Effector memory CD8-positive, alpha-beta T cell (primary cell): ENCODE measurements at places on chromosomes 11 and 22.

DNA sequence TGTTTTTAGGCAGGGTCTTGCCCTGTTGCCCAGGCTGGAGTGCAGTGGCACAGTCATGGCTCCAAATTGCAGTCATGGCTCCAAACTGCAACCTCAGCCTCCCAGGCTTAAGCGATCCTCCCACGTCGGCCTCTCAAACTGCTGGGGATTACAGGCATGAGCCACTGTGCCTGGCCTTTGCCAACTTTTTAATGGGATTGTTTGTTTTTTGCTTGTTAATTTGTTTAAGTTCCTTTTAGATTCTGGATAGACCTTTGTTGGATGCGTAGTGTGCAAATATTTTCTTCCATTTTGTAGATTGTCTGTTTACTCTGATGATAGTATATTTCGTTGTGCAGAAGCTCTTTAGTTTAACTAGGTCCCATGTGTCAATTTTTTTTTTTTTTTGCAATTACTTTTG, 10.0 kb upstream of the SCGB1D1 start:
- no peak for DNase-seq
- peaks cover 37% of the 10 kb centered on the region for H3K27me3 ChIP-seq
- H3K36me3 ChIP-seq, result no peaks in the 10 kb centered on the region
- no peak overlapping the region for H3K27ac ChIP-seq
- no peaks in the 10 kb centered on the region for H3K4me1 ChIP-seq

GRCh38 chr11:33777906-33778305, 3.6 kb upstream of the FBXO3 start:
- H3K4me1 ChIP-seq, result peaks cover 20% of the 10 kb centered on the region
- peaks cover 10% of the 10 kb centered on the region for H3K36me3 ChIP-seq
- no peak for DNase-seq
- H3K27me3 ChIP-seq, result peaks cover 50% of the 10 kb centered on the region

DNA sequence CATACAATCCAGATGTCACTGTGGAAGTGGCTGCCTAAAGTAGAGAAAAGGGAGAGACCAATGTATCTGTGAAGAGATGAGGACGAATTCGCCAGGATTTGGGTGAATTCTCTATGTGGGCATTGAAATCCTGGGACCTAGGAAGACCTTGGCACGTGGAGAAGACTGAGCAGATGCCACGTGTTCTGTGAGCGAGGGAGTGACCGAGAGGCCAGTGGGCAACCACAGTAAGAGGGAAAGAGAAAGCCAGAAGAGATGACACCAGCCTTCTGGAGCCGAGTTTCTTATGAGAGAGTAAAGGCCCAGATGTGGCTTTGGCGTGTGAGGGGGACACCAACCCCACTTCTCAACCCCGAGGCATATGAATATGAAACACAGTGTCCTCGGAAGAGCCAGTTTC, 228.1 kb downstream of the BUD13 start:
- H3K36me3 ChIP-seq, result no peaks in the 10 kb centered on the region
- peaks cover 18% of the 10 kb centered on the region for H3K27me3 ChIP-seq
- no peaks in the 10 kb centered on the region for H3K4me1 ChIP-seq
- H3K4me3 ChIP-seq, result no peak overlapping the region
- no peak for DNase-seq
- H3K27ac ChIP-seq, result no peak overlapping the region

DNA sequence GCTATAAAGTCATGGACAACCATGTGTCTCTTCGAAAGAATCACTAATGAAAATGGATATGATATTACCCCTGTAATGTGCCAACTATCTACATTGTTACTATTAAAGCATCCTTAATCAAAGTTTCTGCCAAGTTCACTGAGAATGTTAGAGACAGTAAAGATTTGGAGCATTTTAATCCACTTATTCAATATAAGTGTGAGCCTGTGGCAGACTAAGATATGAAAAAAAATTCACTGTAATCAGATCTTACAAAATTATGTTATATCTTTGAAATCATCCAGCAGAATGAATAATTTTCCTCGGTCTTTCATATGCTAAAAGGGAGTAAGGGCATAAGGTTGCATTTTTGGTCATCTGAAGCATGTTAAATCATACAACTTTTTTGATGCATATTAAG, 49.9 kb downstream of the MAML2 start:
- no peaks in the 10 kb centered on the region for H3K27me3 ChIP-seq
- H3K27ac ChIP-seq, result peak overlapping the region; percentile 84
- H3K4me3 ChIP-seq, result peak overlapping the region; percentile 57
- peaks cover 6% of the 10 kb centered on the region for H3K36me3 ChIP-seq
- DNase-seq, result no peak

DNA sequence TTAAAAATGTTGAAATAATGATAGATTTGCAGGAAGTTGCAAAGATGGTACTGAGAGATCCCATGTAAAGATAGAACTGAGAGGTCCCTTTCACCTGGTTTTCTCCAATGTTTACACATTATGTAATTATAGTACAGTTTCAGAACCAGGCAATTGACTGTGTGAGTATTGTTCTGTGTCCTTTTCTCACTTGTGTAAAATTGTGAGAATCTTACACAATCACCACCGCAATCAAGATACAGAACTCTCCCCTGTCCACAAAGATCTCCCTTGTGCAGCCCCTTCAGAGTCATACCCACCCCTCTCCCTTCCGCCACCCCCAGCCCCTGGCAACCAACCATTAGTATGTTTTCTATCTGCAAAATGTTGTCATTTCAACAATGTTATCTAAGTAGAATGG, 119.8 kb upstream of the NAV2 start:
- no peaks in the 10 kb centered on the region for H3K36me3 ChIP-seq
- no peak overlapping the region for H3K4me3 ChIP-seq
- no peak for DNase-seq
- peaks cover 55% of the 10 kb centered on the region for H3K27me3 ChIP-seq
- H3K27ac ChIP-seq, result no peak overlapping the region

DNA sequence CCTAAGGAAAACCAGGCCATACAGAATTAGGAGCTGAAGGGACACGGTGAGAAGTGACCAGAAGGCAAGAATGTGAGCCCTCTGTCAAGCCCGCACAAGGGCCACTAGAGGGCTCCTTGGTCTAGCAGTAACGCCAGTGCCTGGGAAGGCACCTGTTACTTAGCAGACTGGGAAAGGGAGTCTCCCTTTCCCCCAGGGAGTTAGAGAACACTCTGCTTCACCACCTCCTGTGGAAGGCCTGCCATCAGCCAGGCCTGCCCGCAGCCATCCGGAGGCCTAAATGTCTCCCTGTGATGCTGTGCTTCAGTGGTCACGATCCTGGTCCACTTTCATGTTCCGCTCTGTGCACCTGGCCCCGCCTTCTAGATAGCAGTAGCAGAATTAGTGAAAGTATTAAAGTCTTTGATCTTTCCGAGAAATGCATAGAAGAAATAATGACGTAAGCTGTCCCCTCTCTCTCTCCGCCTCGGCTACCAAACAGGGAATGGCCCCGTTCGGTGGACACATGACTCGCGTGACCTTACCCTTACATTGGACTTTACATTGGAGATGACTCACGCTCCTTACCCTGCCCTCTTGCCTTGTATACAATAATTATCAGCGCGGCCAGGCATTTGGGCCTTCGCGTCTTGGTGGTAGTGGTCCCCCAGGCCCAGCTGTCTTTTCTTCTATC, 10.7 kb upstream of the GSTP1 start:
- peaks cover 2% of the 10 kb centered on the region for H3K4me1 ChIP-seq
- H3K36me3 ChIP-seq, result no peaks in the 10 kb centered on the region
- peaks cover 14% of the 10 kb centered on the region for H3K27me3 ChIP-seq
- DNase-seq, result no peak
- no peak overlapping the region for H3K4me3 ChIP-seq
- H3K27ac ChIP-seq, result no peak overlapping the region

DNA sequence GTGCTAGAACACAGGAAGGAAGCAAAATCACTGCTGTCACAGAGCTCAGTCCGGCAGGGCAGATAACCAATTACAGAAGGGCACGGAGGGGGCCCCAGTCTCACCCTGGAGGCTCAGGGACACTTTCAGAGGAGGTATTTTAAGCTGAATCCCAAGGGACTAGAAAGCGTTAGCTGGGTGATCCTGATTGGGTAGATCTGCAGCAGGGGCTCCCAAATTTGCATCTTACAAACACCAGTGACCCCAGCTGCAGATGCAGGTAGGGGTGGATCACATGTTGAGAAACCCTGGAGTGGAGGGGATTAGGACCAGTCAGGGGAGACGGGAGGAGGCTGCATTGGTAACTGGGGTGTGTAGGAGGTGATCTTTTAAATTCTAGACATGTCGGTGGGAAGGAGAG, 91.4 kb downstream of the CSNK2A3 start:
- no peaks in the 10 kb centered on the region for H3K4me1 ChIP-seq
- no peak overlapping the region for H3K27ac ChIP-seq
- H3K36me3 ChIP-seq, result no peaks in the 10 kb centered on the region
- DNase-seq, result no peak
- peaks cover 37% of the 10 kb centered on the region for H3K27me3 ChIP-seq

- H3K27ac ChIP-seq, result no peak overlapping the region
- H3K27me3 ChIP-seq, result peaks cover 19% of the 10 kb centered on the region
- H3K4me3 ChIP-seq, result no peak overlapping the region
- H3K36me3 ChIP-seq, result no peaks in the 10 kb centered on the region
- no peaks in the 10 kb centered on the region for H3K4me1 ChIP-seq
- no peak for DNase-seq
Measured at GRCh38 chr22:49067504-49067903, 760.2 kb downstream of the BRD1 start.

DNA sequence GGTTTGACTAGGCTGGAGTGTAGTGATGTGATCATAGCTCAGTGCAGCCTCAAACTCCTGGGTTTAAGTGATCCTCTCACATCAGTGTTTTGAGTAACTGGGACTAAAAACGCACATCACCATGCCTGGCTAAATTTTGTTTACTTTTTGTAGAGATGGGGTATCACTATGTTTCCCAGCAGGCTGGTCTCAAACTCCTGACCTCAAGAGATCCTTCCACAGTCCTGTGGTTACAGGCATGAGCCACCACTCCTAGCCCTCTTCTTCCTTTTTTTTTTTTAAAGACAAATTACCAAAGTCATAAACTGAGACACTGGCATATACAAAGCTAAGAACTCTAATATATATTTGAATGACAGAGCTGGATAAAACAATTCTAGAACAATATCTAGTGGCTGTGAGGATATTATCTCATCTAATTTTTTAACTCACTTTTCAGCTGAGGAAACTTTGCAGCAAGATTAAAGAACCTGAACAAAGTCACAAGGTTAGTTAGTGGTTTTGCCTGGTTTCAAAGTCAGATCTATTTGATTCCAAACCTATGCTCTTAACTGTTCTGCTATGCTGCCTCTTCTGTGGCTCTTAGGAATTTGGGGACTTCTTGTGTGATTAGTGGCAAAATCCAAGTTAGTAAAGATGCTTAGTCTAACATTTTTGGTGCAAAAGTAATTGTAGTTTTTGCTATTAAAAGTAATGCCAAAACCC, 95.3 kb upstream of the RAG2 start:
- H3K36me3 ChIP-seq, result no peaks in the 10 kb centered on the region

GRCh38 chr22:43159484-43160178, 8.3 kb downstream of the TSPO start:
- H3K4me3 ChIP-seq, result no peak overlapping the region
- H3K4me1 ChIP-seq, result peaks cover 8% of the 10 kb centered on the region
- no peak overlapping the region for H3K27ac ChIP-seq
- no peaks in the 10 kb centered on the region for H3K27me3 ChIP-seq

DNA sequence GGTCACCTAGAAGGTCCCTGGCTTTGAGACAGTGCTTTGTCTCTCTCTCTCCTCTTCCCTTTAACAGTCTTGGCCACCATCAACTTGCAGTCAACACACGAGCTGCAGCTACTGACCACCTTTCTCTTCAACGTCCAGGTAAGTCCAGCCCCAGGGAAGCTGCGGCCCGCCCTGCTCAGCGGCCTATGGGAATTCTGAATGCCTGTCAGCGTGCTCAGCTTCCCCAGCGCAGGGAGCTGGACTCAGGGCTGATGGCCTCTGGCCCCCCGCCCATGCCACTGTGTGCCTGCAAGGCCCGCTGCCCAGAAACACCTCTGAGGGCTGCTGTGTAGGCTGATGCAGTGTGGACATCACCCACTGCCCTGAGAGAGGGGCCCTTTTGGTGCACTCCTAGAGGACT, 32.5 kb downstream of the GLB1L2 start:
- no peak overlapping the region for H3K27ac ChIP-seq
- no peak overlapping the region for H3K4me3 ChIP-seq
- H3K27me3 ChIP-seq, result peaks cover 6% of the 10 kb centered on the region

DNA sequence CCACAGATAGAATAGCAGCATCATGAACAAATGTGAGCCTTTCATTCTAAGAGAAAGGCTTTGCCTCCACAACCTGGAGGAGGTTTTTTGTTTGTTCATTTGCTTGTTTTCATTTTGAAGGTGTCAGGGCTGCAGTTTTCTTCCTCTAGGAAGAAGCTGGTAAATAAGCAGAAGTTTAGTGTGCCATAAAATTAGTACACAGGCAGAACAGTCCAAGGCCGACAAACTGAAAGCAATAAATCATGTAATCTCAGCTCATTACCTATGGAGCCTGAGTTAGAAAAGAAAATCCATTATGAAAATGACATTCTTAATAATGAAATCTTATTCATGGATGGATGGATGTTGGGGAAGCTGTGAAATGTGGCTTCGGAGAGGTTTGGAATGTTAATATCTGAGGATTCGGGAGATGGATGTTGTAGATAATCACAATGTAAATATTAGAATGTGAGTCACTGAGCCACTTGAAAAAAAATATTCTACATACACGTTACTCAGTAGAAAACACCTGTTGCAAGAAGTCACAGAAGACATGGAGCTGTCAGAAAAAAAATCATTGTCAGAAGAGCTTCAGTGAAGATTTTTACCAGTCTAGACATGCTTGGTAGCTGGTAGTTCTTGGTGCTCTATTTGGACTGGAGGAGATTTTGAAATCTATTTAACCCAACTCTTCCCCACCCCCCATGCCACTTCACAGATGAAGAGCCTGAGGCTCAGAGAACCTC, 15.0 kb upstream of the ZDHHC13 start:
- DNase-seq, result no peak
- no peaks in the 10 kb centered on the region for H3K4me1 ChIP-seq
- H3K27ac ChIP-seq, result no peak overlapping the region

DNA sequence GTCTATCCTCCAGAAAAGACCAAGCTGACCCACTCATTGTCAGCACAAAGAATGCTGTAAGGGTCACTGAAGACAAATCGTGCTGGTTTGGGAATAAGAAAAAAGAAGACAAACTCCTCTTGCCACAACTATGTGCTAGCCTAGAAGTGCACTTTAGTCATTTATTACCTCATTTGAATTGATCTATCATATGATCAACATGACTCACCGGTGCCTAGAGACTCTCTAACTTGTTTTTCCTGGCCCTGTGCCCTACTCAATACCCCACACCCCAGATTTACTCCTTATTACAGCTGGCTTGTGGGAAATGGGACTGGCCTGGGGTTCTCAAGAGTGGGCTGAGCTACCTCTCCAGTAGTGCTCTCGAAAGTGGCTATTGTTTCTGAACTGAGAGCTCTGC, 35.9 kb upstream of the HORMAD2 start:
- H3K27me3 ChIP-seq, result peaks cover 16% of the 10 kb centered on the region
- H3K27ac ChIP-seq, result no peak overlapping the region
- no peaks in the 10 kb centered on the region for H3K36me3 ChIP-seq
- no peak overlapping the region for H3K4me3 ChIP-seq
- H3K4me1 ChIP-seq, result peaks cover 10% of the 10 kb centered on the region

DNA sequence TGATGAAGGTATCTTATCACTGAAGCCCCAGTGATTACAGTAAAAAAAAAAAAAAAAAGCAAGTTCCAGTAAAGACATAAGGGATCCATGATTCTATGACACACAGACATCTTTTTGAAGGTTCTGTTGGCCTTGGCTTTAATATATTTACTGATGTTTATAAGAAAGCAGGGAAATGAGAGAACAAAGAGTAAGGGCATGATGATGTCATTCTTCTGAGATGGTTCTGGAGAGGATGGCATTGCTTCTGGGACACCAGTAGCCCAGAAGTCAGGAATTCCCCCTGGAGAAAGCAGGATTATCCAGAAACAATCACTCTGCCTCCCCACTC, 233.6 kb downstream of the FAM76B start:
- no peaks in the 10 kb centered on the region for H3K27me3 ChIP-seq
- DNase-seq, result no peak
- no peaks in the 10 kb centered on the region for H3K4me1 ChIP-seq
- H3K36me3 ChIP-seq, result no peaks in the 10 kb centered on the region
